ENCODE measurements at places on chromosomes 7 and 10.

GRCh38 chr10:11853468-11853867 lies 30.3 kb downstream of the PROSER2 start:
- DNase-seq: no peak

DNA sequence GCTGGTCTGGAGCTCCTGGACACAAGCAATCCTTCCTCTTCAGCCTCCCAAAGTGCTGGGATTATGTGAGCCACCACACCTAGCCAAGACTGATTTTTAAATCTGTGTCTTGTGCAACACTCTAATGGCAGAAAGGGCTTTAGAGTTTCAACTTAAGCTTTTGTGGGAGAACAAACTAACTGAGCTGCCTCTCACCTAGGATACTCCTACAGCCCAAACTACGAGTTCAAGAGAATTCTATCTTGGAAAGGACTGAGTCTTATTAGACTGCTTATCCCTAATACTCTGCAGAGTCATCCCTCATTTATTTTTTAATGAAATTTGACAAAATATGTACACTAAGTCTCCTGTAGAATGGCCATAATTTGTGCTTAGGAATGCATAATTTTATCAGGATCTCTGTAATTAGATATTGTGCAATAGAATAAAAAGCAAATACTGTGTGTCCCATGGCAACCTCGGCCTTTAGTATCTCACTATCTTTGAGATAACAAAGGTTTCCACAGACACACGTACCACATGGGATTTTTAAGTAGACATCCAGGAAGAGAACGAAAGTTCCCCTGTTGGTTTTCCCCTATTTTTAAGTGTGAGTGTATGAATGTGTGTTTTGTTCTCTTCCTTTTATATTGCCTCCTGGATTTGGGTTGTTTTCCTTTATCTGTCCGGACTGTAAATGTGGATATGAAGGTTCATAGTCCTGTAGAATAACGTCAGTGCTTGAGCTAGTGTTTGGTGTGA lies 199.4 kb upstream of the TCF7L2 start:
- DNase-seq: no peak

DNA sequence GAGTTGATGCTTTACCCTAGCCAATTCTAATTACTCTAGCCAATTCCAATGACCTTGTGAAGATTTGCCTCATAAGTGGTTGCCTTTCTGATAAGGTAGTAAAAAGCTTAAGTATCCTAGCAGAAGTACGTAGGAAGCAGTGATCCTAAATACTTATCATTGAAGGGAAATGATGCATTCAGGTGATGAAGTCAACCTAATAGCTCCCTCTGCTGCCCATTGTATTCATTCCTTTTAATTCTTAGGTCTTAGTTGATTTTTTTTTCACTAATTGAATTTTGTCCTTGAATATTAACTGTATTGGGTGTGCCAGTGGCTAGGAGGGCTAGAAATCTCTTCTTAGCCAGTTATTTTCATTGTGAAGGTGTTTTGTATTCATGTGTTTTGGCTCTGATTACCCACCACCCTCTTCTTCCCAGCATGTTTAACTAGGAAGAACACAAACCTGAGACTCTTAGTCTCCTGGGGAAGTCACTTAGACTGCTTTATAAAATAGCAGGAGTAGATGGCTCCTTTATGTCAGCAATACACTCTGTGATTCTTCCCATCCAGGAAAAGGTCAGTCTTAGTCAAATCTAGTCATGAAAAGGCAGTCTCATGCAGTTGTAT lies 46.3 kb downstream of the PLEKHA8 start:
- no peak for DNase-seq

- DNase-seq: no peak
Observed at GRCh38 chr10:60652628-60653027, 125.7 kb upstream of the CDK1 start.

GRCh38 chr10:76868098-76868977 lies 769.3 kb downstream of the KCNMA1 start:
- DNase-seq: no peak

GRCh38 chr7:24793982-24794648 lies 36.9 kb upstream of the GSDME start:
- DNase-seq: no peak

GRCh38 chr10:11876324-11876723 lies 53.2 kb downstream of the PROSER2 start:
- DNase-seq: no peak

DNA sequence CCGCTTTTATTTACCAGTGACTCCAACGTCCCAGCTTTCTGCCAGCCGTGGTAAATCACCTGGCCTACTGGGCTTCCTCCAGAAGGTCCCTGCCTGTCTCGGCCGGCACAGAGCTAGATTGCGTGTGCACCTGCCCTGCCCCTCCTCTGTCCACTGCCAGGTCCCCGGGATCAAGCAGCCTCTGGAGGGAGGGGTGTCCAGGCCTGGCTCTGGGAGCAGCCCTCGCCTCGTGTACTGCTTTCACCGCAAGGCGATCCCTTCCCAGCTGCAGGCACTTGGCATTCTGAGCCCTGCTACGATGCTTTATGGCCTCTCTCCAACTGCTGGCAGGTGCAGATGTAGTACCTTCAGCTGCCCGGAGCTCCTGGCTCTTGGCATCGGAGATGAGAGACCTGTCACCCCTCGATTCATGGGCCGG lies 7.4 kb downstream of the SLC29A3 start:
- no peak for DNase-seq

DNA sequence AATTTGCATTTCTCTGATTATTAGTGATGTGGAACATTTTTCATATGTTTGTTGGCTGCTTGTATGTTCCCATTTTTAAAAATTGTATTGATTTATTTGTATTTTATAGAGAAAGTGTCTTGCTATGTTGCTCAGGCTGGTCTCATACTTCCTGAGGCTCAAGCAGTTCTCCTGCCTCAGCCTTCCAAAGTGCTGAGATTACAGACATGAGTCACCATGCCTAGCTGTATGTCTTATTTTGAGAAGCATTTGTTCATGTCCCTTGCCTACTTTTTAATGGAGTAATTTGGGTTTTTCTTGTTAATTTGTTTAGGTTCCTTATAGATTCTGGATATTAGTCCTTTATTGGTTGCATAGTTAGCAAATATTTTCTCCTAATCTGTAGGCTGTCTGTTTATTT lies 214.2 kb upstream of the KAT6B start:
- no peak for DNase-seq

DNA sequence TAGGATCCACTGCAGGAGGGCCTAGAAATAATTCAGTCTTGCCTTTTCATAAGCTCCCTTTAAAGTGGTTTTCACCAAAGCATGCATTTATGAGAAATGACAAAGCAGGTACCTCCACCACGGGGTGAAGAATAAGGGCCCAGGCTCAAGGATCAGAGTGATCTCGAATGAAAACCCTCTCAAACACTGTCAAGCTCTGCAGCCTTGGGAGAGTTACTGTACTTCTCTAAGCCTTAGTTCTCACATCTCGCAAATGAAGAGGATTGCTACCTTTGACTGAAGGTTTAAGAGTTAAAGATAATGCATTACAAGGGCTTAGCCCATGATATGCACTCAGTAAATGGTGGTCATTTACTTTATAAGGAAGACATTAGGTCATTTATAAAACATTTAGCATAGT lies 81.7 kb downstream of the CUBN start:
- DNase-seq: no peak

DNA sequence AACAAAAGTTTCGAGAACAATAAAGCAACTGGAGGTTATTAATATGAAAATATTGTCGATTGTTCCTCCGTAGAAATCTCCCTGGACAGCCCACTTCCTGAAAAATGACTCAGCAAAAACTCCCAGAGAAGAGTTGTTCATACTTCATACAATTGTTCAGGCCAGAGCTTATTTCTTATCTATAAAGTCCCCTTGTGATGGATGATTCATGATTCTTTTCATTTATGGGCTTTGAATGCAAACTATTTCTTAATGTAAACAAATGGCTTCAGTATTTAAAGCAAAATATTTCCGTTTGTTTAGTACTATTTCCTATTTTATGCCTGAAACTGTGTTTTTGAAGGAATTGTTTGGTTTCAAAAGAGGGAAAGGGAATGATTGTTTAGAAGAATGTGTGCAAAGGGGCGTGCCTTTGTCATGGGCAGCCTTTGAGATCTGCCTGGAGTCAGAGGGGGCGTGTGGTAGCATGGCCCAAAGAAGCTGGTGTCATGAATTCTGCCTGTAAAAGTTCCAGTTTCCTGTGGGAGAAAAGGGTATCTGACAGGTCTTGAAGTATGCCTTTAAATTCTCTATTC lies 26.2 kb upstream of the EXOC6 start:
- no peak for DNase-seq
